Stimulated activated CD8-positive, alpha-beta memory T cell treated with anti-CD3 and anti-CD28 coated beads, Interleukin-4, amount 100 ng/mL, for 1 hour (primary cell): ENCODE measurements at places on chromosomes 2 and 18.

DNA sequence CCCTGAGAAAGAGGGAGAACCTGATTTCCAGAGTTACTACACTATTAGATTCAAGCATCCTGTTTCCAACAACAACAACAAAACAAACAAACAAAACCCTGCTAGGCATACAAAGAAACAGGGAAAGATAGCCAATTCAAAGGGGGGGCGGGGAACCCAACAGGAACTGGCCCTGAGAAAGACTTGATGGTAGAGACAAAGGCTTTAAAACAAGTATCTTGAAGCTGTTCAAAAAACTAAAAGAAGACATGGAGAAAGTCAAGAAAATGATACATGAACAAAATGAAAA, 147.1 kb downstream of the THADA start:
- DNase-seq = no peak

DNA sequence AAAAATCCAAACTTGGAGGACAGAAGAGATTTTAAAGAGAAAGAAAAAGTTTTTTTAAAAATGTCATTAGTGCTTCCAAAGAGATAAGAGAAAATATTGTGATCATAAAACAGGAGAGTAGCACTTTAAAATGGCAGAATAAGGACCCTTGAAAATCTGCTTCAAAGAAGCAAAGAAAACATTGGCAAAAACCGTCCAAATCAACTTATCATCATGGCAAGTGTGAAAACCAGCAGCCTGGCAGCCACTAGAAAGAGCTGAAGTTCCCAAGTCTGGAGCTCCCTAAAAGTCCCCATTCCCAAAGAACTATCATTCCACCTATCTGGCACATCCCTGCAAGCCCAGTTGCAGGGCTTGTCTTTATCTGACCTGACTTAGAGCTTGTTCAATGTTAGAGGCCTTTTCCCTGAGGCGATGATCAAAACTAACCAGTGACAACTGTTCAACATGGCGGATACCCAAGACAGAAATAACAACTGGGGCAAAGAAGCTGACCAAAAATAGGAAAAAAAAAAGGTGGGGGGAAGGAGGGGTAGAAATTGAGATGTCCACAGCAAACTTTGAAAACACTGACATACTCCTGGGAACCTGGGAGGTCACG, 24.6 kb upstream of the RNU4ATAC start:
- no peak for DNase-seq

GRCh38 chr2:35293261-35293660, 1062.3 kb upstream of the CRIM1 start:
- DNase-seq = no peak

GRCh38 chr2:8505311-8505920, 176.4 kb upstream of the ID2 start:
- DNase-seq = no peak

- no peak for DNase-seq
These were observed 73.2 kb downstream of the ITSN2 start for GRCh38 chr2:24287171-24287570.

DNA sequence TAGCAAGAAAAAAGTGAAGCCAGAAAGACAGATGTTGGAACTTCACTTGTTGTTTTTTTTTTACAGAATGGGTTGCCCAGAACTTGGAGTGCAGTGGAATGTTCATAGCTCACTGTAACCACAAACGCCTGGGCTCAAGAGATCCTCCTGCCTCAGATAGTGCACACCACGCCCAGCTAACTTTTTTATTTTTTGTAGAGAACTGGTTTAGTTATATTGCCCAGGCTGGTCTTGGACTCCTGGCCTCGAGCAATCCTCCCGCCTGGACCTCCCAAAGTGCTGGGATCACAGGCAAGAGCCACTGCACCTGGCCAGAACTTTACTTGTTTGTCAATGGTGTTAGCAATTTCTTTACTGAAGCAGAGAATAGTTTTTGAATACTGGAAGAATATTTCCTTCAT, 11.9 kb upstream of the ASPRV1 start:
- no peak for DNase-seq
